ENCODE measurements at places on chromosomes 5 and 9.

DNA sequence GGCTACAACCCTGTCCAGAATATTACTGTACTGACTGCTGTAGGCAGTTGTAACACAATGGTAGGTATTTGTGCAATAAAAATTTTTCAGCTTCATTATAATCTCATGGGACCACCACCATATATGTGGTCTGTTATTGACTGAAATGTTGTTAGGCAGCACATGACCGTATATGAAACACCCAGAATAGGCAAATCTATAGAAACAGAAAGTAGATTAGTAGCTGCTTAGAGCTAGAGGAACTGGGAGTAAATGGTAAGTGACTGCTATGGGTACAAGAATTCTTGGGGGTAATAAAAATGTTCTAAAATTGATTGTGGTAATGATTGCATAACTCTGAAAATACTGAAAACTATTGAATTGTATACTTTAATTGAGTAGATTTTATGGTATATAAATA lies 185.7 kb downstream of the ESM1 start:
- no peak for DNase-seq

GRCh38 chr9:75626860-75627259 lies 263.6 kb upstream of the PCSK5 start:
- no peak for DNase-seq

DNA sequence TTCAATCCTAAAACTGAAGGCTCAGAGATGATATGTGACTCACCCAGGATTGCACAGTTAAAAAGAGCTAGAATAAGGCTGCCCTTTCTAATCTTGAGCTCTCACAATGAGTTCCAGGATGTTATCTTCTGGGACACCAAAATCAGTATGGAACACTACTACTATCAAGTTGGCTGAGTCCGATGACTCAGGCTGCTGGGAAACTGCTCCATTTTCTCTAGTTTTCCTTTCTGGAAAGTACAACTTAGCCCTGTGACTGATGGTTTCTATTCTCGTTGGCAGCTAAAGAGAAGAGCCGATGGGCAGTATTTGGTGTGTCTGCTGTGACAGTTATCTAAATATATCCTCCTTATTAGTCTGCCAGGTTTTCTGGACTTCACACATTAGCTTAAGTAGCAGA lies 37.9 kb upstream of the DPYSL3 start:
- DNase-seq = no peak

- DNase-seq = peak; percentile 22
Measured at GRCh38 chr5:73298772-73299630, 126.0 kb downstream of the TMEM174 start.

Measured in HAP-1 (cell line).